ENCODE measurements at places on chromosomes 11 and 22.

GRCh38 chr11:69466039-69466438 lies 15.4 kb upstream of the LINC01488 start:
- no peak for DNase-seq

- no peak for DNase-seq
Measured at GRCh38 chr22:44365191-44365590, 52.4 kb upstream of the SHISAL1 start.

DNA sequence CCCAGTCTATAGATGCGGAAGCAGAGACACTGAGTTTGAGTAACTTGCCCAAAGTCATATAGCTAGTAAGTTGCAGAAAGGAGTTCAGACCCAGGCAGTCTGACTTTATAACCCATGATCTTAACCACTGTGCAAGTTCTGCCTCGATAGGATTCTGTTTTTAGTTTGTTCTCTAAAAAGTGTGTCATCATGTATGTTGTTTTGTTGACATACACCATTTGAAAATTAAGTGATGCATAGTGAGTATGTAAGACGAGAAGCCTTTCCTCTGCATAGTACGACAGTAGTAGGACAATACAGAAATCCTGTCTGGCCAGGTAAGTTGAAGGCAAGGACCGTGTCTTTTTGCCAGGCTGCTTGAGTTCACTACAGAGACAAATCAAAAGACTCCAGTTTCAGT lies 3.3 kb downstream of the ZC3H12C start:
- no peak for DNase-seq

GRCh38 chr22:36536717-36537116 lies 7.8 kb upstream of the EIF3D start:
- DNase-seq = no peak

DNA sequence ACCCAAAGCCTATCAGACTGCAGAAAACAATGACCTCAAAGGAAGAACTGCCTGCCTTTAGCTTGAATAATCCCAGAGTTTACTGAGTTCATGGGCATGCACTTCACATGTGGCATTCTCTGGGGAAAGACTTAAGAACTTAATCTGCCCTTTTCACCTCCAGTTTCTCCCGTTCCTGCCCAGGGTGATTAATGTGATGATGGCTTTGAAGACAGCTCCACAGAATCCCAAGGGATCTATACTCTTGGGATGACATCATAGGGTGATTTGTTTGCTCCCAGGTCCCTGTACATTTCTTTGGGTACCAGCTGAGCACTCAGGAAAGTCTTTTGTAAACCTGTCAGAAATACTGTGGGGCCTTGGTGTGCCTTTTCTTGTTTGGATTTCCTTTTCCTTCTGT lies 14.0 kb downstream of the FJX1 start:
- DNase-seq = no peak

GRCh38 chr11:67500831-67501715 lies 4.1 kb downstream of the PITPNM1 start:
- DNase-seq = no peak

GRCh38 chr11:11427542-11427941 lies 74.5 kb upstream of the CSNK2A3 start:
- DNase-seq = no peak

DNA sequence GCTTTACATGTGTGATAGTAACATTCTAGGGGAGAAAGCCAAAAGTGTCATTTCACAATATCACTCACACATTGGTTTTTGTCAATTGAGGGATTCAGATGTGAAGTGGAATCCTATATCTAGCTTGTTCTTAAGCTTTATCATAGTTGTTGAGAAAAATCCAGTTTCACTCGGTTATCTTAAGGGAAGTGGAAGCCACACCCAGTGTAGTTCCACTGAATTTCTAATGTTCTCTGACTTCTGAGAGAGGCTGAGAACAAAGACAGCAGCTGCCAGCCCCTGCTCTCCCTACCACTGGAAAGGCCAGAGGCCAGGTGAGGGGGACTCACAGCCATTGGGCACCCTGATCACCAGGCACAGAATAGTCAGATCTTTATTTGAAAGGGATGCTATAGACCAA lies 53.7 kb downstream of the THAP12 start:
- DNase-seq = no peak

DNA sequence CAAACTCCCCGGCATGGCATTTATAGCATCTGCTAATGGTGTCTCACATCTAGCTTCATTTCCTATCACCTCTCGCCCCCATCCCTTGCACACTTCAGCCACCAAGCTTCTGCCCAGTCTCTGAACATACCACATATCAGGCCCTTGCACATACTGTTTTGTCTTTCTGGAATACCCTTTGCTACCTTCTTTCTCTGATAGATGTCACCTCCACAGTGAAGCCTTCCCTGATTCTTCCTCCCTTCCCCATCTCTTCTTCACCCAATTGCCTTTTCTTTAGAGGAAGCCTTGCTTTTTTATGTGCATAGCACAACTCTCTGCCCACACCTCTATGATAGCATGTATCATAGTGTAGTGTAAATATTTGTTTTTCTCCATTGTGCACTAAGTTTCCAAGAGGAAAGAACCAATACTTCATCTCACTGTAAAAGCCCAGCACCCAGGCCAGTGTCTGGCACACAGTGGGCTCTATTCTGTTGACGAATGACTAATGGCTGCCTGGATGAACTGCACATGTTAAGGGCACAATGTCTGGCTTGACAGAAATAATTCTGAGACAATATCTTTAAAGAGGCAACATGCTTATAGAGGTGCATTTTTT lies 27.8 kb downstream of the P4HA3 start:
- no peak for DNase-seq

- no peak for DNase-seq
Measured at GRCh38 chr22:36768141-36768540, 7.8 kb downstream of the IFT27 start.

DNA sequence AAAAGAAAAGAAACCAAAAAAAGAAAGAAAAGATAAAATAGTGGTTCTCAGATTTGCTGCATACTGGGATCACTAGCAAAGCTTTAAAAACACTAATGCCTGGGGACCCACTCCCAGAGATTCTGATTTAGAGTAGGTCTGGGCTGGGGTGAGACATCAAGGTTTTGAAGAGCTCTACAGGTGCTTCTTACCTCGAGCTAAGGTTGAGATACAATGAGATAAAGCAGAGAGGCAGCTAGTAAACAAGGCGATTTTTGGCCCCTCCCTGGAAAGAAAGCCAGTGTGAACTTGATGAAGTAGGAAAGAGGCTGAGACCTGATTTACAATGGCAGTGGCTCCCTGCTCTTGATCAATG lies 327.6 kb upstream of the CCDC90B start:
- no peak for DNase-seq

- no peak for DNase-seq
Measured at GRCh38 chr11:91081440-91082043, 858.7 kb upstream of the CHORDC1 start.

- no peak for DNase-seq
Measured at GRCh38 chr11:81602508-81602907, 1131.2 kb downstream of the FAM181B start.

GRCh38 chr11:130457623-130458409 lies 9.4 kb downstream of the ADAMTS15 start:
- no peak for DNase-seq
